ENCODE measurements at places on chromosomes 16 and 17.
A peak's percentile ranks its signal among the peaks of the same experiment; 100 is the strongest.

GRCh38 chr17:40317880-40318829, 9.2 kb downstream of the RARA start:
- DNase-seq = peak; percentile 83

DNA sequence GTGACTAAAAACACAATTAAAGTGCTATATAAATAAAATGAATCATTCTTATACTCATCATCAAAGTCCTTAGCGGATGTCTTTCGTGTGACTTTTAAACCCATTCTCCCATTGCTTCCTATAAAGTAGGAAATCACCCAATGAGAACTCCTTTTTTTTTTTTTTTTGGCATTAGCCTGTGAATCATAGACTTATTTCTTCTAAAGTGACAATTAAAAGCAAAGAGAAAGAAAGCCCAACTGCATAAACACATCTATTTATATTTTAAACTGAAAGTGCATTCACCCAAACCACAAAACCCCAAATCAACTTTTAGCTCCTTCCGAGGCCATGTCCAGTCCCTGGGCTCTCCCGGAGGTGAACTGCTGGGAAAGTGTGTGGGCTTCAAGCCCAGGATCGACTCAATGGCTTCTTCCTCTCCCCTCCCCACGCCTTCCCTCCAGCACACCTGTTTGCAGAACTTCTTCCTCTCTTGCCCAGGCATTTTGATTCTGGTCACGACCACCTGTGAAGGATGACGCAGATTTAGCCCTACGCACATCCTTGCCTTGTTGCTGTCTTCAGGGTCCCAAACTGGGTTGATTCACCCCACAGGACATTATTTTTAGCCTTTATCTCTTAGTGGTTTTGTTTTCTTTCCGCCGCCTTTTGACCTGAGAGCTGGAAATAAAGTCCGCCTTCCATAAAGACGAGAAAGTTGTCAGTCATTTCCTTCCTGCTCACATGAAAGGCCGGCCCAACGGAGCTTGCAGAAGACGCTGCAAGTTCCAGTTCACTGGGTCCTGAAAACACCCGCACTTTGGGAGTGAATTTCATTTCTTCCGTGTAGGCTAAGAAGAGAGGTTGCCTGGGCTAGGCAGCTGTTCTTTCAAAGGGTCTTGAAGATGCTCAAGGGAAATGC, 166.8 kb downstream of the MAP2K6 start:
- DNase-seq = no peak

DNA sequence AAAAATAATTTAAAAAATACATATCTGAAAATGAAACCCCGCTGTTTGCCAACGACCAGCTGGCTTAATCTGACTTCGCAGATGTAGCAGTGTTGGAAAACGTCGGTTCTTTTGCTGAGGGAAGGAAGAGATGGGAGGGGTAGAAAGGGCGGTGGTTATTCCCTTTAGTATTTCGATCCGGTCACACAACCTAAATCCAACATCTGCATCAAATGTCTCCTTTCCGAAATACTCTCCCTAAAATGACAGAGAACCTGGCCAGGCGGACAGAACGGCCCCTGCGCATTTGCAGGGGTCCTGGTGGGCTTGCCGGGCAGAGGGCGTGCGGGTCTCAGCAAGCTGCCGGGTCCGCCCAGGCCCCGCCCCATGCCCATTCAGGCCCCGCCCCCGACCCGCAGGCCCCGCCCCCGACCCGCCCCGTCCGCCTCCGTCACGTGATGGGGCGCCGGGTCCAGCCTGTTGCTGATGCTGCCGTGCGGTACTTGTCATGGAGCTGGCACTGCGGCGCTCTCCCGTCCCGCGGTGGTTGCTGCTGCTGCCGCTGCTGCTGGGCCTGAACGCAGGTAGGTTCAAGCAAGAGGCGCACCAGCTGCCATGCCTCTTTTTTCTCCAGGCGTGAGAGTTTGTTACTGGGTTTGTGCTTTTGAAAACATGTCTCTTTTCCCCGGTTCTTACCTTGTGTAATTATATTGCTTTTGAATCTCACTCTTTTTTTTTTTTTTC, at the start of gene SCPEP1:
TSS of gene SCPEP1 (plus strand) at position 459 of the 723 bp plus-strand sequence. CDS start at position 488, 29 bp downstream.
- peak; percentile 66 for DNase-seq

- no peak for DNase-seq
These were observed 25.3 kb downstream of the LITAF start for GRCh38 chr16:11561454-11561805.

DNA sequence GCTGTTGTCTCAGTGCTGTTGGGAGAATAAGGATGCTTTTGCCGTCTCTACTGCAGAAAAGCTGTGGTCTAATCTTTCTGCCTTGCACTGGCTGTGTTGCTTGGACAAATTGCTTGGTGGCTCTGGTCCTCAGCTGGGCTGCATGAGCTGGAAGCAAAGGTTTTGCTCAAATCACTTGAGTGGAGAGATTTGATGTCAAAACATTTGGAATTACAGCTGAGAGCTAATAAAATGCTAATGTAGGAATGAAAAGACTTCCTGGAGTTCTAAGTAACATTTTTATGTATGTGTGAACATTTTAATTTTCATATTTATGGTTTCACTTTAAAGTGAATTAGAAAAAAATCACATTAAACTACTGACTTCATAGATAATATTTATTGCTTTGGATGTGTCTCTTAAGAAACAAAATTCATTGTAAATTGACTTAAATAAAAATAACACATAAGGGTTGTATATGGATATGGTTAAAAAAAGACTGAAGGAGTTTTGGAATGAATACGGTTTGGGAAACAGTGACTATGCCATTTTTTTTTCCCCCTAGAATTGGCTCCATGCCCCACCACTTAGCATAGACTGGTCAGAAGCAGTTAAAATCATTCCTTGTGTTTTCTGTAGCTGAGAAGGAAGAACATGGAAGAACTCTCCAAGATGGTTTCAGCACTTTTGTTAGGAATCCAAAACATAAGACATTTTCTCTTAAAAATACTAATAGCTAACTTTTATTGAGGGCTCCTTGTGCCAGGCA, 39.2 kb upstream of the FAM20A start:
- no peak for DNase-seq

DNA sequence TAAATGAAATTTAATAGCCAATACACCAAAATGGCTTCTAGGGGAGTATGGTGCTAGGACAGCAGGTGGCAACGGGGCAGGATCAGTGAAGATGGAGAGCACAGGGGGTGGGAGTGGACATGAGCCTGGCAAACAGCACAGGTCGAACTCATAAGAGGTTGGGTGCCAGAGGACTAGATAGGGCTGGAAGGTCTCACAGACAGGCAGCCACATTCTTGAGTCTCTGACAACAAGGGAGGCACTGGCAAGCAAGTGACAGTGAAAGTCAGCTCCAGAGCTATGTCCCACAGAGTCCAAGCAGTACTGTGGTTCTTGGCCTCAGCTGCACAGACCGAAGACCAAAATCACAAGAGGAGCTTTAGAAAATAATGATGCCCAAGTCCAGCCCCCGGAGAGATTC, 61.2 kb downstream of the USP31 start:
- DNase-seq = no peak

DNA sequence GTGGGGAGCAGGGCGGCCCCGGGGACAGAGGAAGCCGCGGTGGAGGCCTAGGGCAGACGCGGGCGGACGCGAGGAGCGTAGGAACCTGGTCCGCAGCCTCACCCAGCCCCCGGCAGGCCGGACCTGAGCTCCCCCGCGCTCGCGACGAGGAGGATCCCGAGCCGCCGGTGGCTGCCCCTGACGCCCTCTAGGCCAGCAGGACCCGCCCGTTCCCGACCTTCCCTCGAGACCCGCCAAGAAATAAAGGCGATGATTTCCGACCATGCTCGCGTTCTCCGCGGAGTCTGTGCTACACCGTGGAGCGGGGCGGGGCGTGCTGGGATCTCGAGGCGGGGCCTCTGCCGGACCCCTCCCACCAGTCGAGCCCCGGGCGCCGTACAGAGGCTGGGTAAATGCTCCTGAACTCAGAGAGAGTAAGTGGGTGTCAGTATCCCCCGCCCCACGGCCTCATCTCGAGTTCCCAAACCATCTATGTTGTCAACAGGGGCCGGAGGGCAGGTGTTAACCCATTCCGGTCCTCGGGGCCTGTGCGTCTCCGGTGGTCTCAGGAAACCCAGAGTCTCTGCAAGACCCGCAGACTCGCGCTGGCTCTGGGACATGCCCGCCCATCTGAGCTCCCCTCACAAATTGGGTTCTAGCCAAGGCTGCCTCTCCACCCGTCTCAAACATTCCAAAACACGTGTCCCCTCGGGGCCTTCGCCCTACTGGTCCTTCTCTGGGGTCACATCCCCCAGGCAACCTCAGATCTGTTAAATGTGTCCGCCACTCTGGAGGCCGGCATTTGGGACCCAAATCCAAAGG, 13.7 kb downstream of the SYCE1L start:
- DNase-seq = peak; percentile 69

DNA sequence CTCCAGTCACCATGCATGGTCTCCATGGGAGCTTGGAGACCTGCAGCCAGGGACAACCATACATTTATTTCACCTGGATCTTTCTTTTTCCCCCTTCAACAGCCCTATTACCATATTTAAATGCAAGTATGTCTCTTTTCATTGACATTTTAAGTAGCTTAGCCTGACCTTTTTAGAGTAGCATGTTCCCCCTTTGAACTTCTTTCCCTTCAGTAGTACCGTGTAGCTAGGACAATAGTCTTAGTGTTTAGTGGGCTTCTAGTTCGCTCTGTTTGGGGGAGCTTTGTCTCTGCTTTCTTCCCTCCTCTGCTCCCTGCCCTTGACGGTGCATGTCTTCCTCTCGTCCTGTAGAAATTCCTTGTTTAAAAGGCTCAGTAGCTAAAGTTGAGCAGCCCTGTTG, 94.6 kb downstream of the CCDC182 start:
- no peak for DNase-seq

- DNase-seq = peak; percentile 50
These were observed 93.6 kb upstream of the MPHOSPH6 start for GRCh38 chr16:82263521-82264143.

- DNase-seq = no peak
These were observed 7.4 kb downstream of the CTNS start for GRCh38 chr17:3643889-3644349.

GRCh38 chr16:51734220-51734619, 583.1 kb upstream of the SALL1 start:
- DNase-seq = no peak

DNA sequence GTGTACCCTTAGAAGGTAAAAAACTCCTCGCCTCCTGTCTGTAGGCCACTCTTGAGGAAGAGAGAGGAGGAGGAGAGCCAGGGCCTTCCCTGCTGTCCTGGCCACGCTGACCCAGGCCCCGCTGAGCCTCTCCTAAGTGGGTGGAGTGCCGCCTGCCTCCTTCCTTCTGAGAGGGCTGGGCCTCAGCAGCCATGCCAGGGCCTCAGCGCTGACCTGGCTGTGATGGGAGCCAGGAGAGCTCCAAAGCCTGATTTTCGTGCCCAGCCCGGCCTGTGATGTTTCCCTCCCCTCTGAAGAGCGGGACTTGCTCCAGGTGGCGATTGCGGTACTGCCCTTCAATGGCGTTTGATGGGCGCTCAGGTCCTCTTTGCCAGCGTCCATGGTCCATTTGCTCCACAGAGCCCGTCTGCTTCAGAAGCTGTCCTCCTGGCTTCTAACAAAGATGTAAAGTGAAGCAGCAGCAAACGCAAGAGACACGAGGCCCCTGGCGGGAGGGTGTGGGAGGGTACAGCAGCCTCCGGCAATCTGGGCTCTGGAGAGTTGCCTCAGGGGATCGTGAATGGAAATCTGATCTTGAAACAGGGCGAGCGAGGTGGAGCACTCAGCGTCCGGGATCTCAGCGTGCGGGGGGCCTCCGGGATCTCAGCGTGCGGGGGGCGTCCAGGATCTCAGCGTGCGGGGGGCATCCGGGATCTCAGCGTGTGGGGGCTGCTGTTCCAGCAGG, 93.5 kb downstream of the NPIPB11 start:
- no peak for DNase-seq

DNA sequence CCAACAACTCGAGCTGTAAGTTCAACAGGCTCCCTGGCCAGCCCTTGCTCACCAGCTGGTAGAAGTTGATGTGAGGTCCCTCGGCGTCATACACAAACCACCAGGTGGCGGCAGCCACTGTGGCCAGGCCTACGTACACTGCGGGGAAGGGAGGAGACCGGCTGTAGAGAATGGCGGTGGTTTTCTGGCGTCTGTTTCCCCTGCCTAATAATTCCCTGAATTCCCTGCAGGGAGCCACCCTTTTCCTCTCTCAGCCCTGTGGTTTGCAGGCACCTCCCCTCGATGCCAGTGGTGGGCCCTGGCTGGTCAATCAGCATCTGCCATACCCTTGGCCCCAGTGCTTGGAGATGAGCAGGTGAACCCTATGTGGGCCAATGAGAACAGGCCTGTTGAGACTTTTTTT, 18.9 kb upstream of the P2RX1 start:
- DNase-seq = peak; percentile 62

DNA sequence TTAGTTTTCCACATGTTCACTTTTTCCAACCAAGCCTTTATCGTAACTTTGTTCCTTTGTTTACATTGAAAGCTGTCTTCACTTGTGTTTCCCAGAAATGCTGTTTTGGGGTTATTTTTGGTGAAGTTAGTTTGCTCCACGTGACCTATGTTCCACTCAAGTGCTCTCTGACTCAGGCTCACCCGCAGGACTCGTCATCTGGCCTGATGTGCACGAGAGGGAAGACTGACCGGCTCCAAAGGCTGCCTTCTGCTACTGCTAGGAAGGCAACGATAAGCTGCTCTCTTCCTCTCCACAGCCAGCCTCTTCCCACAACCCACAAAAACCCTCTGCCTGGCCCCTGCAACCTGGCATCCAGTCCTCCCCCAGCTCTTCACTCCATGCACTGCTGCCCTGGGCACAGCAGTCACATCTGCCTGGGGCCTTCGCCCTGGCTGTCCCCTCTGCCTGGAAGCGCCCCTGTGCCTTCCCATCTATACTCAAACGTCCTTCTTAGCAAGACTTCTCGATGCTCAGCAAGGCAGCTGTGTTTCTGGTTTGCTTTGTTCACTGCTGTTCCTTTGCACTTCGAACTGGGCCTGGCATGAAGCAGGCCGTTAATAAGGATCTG, 28.0 kb downstream of the ZCCHC14 start:
- DNase-seq = no peak

DNA sequence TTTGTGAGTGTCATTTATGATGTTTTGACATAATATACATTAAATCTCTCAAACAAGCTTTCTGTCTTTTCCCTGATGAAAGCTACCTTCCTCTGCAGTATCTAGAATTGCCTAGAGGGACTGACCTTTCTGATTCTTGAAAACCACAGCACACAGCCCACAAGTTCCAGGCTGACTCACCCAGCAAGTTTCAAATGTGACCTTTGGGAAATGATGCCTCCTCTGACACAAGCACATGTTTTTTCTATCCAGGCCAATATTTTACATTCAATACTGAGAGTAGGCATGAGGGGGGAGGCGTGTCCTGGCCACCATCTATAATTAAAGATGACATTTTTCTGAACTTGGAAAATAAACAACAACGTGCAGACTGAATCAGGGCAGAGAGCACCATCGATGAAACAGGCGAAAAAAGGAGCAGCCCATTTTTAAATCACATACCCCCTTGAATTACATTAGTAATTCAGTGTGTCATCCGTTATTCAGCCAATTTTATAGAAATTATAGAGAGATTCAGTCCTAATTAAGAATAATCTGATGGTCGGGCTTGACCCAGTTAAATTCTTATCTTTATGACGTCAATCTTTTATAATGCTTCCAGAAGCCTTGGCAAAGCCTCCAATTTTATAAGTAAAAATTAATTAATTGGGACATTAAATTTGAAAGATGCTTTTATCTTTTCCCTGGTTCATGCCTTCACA, 292.6 kb upstream of the CDH11 start:
- DNase-seq = no peak

- DNase-seq = no peak
These were observed 77.9 kb upstream of the LGALS9 start for GRCh38 chr17:27553019-27553511.

GRCh38 chr16:5863071-5863606, 765.5 kb upstream of the EEF2KMT start:
- DNase-seq = no peak
